ENCODE measurements at places on chromosomes 16 and 17.

DNA sequence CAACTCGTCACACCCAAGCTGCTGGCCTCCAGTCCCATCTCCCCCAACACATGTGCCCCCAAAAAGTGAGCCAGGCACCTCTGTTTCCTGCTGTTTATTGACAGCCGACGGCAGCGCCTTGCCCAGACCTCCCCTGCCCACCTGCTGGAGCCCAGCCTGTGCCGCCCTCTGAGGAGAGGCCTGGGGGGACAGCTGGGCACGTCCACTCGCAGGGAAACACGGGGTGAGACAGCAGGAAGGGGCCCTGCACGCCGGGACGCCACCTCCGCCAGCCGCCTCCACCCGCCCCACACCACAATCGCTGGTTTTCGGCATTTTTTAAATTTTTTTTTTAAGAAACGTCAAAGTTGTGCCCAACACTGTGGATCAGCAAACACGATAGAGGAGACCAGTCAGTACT lies 19.3 kb downstream of the CASKIN1 start:
- DNase-seq = no peak

DNA sequence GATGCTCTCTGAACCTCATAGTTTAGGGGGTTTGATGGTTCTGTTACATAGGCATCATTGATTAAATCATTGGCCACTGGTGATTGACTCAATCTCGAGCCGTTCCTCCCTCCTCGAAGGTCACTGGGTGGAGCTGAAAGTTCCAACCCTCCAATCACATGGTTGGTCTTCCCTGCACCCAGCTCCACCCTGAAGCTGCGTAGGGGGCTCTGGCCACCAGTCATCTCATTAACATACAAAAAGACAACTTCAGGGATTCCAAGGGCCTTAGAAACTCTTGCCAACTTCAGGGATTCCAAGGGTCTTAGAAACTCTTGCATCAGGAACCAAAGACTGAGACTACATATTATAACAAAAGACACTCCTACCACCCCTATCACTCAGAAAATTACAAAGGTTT lies 306.5 kb upstream of the TNRC6C start:
- DNase-seq = no peak

GRCh38 chr17:39485555-39485954 lies 24.3 kb downstream of the CDK12 start:
- no peak for DNase-seq

DNA sequence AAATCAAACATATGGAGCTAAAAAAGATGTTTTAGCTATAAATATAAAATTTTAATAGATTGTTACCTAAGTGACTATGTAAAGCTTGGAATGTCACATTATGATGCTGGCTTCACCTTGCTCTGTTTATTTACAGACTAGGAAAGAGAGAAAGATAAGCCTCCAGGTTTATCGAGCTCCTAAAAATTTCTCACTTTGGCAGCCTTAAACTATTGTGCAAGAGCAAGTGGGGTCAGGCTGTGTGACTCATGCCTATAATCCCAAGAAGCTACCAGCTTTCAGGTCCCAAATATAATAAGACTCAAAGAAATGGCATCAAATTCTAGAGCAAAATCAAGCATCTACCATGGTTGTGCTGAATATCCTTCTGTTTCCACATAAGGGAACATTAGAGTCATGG lies 34.3 kb upstream of the PRSS54 start:
- no peak for DNase-seq

DNA sequence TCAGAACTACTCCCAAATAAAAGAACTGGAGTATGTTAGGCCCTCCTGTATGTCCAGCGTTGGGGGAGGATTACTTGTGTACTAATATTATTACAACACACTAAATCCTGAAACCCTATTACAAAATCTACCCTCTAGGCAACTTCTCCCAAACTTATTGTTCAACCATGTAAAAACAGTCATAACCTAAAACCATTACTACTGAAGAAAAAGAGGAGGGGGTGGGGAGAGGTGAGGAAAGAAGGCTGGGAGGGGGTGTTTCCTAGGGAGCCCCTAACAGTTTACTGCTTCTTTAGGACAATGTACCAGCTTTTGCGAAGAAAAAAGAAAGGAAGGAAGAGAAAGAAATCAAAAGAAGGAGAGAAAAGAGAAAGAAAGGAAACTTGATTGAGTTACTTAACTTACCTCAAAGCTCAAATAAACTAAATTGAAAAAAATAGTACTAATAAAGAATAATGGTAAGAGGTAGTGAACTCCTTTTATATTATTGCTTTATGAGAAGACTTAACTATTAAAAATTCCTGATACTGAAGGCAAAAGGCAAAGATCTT lies 2.3 kb downstream of the SALL1 start:
- no peak for DNase-seq

DNA sequence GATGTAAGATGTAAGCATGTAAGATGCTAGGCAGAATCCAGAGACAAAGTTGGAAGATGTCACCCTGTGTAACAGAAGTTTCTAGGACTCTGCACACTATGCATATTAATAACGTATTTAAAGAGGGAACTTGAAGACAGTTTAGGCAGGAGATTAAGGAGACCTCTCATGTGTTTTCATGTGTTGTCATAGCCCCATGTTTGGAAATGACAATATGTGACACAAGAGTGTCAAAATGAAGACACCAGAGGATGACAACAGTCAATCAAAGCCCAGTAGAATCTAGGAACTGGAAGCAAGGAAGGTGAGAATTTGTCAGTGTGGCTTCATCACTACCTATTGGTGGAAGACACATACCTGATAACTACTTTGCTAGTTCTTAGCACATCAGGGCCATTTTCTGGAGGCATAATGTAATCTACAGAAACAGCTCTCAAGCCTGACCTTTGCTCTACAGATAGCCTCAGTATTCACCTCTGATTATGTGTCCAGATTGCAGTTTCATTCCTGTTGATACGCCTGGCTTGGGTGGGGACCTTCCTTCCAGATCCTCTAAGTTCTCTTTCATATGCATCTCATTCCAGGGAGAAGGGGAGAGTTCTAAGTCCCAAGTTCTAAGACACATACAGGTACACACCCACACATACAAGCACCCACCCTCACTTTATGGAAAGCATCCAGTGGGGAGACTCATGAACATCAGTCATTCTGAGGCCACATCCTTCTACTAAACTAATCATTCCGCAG lies 26.3 kb downstream of the PMP22 start:
- no peak for DNase-seq

DNA sequence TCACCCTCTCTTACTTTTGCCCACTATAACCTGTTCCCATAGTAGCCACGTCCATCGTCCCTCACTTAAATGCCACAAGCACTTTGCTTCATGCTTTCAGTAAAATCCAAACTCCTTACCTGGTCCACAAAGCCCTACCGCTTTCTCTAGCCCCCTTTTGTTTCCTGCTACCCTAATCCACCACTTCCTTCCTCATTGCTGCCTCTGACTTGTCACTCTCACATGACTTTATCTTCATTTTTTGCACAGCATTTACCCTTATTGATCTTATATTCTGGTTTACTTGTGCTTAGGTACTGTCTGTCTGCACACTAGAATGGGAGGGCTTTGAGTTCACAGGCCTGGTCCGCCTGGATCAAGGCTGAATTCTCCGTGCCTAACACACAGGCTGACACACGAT lies 340.0 kb downstream of the XYLT1 start:
- DNase-seq = no peak

- DNase-seq = no peak
These were observed 4.3 kb upstream of the ZNF750 start for GRCh38 chr17:82843904-82844680.

- DNase-seq = peak; percentile 69
These were observed 30.7 kb downstream of the SDK2 start for GRCh38 chr17:73613271-73614233.

GRCh38 chr17:32626379-32626791 lies 139.6 kb downstream of the CDK5R1 start:
- DNase-seq = no peak

DNA sequence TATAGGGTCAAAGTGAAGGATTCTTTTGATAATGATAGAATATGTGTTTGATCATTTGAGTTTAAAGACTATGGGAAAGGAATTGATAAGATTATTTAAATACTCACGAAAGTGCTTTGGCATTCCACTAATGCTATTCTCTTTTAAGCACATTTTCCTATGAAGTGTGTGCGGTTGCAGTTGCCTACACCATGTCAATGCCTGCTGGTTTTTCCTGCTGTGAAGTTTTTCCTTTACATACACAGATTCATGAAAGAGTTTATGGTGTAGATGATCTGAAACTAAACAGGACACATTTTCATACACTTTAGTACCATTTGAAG lies 78.7 kb downstream of the VMP1 start:
- no peak for DNase-seq

Measured in neural crest cell (in vitro differentiated cells).